A549 treated with ZK216348 at 1 μM for 4 hours (cell line): ENCODE measurements at places on chromosomes 6 and 20. TPM values are rescaled to one million over a fixed set of nuclear protein-coding genes. Genes with fewer than 3 reads are reported as not detected.

GTF2H4 gene
- total RNA-seq = 15.2 to 23.2 TPM (median 17.3 TPM) in 5 replicates

GSTA3 gene
- total RNA-seq = not detected in 5 replicates

MUC21 gene
- total RNA-seq = 0.05 TPM in 1 of 5 replicates, not detected in the others

PLCG1 gene
- total RNA-seq = 35.2 to 46.0 TPM (median 38.9 TPM) in 5 replicates

DEFB124 gene
- total RNA-seq = not detected in 5 replicates
